Heart right ventricle (tissue), 16 donors: ENCODE measurements at places on chromosomes 7 and 10. TPM values are rescaled to one million over a fixed set of nuclear protein-coding genes. Genes with fewer than 3 reads are reported as not detected.

Gene MMD2
- not detected for polyA plus RNA-seq

Gene SLC18A2
- 0.12 TPM for polyA plus RNA-seq

Gene CASP7
- polyA plus RNA-seq: 5.6 TPM

- no peak for DNase-seq
These were observed 65.5 kb downstream of the LRRC17 start for GRCh38 chr7:102978284-102978683.

DNA sequence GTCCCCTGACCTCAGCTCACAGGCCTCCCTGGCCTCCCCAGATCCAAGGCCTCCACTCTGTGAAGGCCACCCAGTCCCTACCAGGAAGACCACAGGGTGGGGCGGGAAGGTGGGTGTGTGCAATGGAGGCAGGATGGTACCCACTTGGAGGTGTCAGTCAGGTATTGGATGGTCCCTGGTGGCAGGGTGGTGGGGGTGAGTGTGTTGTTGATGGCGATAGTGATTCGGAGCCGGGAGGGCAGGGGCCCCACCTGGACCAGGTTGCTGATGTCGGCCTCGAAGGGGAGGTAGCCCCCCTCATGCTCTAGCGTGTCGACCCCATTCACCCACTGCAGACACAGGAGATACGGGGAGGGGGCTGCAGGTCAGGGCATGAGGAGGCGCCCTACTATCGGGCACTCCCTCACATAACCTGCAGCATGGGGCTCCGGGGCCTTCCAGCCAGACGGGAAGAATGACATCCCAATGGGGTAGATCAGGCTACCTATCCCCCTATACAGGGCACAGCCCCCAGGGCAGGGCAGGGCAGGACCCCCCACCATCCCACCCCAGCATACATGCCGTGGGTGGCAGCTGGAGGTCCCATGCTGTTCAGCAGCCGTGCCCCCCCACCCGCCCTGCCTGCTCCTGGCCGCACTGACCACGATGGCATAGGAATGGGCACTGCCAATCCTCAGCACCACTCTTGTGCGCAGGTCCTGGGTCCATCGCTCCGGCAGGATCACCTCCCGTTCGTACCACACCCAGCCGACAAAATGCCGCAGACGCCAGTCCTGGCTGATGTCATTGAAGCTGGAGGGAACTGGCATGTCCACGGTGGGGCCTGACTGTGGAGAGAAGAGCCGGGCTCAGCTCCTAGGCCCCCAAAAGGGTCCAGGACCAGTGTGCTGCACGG is 2.2 kb downstream of the GUSB start:
- no peak for DNase-seq

DNA sequence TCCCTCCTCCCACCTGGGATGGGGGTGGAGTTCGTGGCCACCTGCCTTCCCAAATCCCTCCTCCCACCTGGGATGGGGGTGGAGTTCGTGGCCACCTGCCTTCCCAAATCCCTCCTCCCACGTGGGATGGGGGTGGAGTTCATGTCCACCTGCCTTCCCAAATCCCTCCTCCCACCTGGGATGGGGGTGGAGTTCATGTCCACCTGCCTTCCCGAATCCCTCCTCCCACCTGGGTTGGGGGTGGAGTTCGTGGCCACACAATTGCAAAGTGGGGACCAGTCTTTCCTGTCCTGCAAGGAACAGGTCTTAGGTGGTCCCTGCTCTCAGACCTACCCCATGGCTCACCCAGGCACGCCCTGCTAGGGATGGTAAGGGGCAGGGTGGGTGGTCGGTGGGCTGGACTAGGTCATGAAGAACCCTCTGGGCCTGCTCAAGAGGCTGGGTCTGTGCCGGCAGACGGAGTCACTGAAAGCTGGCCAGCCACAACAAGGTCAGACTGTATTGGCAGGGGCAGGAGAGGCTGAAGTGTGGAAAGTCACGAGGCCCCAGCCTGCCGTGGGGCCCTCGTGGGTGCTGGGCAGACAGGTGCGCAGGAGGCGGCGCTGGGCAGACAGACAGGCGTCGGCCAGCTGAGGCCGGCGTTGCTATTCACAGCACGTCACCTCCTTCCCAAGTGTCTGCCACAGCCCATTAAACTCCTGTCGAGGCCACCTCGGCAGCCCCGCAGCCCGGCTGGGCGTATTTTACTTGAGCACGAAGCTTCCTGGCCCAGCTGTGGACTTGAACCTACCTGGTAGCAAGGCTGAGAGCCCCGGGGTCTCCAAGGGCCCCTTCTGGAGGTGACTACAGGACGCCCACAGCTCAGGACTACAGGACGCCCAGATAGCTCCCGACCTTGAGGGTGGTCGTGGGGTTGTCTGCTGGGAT is 4.1 kb downstream of the KNDC1 start:
- DNase-seq: no peak

DNA sequence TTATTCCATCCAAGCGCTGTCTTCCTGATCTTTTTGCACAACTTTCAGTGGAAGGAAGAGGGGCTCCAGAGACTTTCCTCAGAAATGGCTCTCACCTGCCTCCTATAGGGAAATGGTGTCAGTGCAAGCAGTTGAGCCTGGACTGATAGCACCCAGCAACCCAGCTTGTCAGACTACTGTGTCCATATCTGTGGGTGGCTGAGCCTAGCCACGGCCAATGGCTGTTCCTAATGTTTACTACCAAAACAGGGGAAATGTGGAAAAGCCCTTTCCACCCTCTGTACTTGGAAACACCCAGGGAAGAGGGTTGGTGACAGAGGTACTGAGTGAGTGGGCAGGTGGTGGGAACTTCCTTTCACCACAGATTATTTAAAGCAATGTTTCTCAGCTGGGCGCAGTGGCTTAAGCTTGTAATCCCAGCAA is 4.3 kb upstream of the YKT6 start:
- no peak for DNase-seq

DNA sequence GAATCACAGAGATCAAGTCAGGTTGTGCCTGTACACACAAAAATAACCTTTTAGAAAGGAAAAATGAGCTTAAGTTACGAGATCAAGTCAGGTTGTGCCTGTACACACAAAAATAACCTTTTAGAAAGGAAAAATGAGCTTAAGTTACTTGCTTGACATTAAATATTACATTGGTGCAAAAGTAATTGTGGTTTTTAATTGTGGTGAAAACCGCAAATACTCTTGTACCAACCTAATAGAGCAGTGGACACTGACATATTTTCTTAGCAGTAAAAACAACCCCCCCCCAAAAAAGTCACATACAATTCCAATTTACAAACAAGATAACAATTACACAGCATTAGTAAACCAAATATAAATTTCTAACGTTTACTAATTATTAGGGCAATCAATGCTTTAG is 595.6 kb downstream of the GRM8 start:
- DNase-seq: no peak

GRCh38 chr7:104784686-104785085 is 229.3 kb upstream of the KMT2E start:
- no peak for DNase-seq
